ENCODE measurements at places on chromosomes 1 and 21.

DNA sequence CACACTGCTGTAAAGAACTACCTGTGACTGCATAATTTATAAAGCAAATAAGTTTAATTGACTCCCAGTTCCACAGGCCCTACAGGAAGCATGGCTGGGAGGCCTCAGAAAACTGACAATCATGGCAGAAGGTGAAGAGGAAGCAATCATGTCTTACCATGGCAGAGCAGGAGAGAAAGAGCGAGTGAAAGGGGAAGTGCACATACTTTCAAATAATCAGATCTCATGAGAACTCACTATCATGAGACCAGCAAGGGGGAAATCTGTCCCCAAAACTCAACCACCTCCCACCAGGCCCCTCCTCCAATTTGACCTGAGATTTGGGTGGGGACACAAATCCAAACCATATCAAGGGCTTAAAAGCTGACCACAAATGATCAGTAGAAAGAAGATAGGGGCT lies 493.2 kb downstream of the PTPRC start:
- DNase-seq, result no peak

DNA sequence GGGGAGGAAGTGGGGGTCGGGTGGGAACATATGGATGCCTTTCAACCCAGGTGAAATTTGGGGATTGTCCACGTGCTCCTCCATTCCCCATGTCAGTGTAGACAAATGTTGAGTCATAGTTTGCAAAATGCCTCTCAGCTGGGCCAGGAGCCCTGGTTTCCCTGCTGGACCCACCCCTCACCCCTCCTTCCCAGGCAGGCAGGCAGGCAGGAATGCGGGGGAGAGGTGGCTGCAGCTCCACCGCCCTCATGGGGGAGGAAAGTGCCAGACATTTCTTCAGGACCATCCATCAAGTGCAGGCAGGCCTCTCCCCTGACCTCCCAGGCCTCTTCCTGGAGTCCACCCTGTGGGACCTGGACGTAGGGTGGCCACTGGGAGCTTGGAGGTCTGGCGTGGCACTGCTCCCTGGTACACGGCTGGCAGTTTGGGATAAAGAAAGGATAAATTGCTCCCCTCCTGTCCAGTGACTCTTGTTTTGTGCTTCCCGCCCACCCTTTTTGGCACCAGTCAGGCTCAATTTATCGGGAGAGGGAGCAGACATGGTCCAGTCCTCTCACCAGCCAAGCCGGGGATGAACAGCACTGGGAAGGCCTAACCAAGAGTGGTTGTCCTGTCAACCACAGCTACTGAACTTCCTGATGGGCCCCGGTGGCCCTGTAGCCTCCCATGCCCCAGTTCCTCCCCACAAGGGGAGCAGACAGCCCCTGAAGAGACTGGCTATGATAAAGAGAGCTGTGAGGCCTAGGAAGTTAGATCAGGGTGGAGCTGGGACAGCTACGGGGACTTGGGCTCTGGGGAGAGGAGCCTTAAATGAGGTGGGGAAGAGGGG lies 18.9 kb downstream of the NPR1 start:
- no peak for DNase-seq

DNA sequence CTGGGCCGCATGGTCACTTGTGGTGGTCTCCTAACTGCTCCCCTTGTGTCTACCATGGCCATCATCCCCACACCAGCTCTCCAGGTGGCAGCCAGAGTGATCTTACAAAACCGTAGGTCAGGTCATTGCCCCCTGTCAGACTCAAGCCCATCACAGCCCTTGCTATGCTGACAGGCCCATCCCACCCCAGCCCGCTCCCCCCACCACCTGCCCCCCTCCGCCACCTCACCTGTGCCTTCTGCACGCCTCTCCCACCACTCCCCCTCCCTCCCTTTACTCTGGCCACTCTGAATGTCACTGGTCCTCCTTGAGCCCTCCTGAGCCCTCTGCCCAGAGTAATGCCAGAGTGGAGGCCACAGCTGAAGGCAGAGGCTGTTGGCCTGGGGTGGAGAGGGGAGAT lies 28.5 kb downstream of the TEX35 start:
- DNase-seq, result no peak

DNA sequence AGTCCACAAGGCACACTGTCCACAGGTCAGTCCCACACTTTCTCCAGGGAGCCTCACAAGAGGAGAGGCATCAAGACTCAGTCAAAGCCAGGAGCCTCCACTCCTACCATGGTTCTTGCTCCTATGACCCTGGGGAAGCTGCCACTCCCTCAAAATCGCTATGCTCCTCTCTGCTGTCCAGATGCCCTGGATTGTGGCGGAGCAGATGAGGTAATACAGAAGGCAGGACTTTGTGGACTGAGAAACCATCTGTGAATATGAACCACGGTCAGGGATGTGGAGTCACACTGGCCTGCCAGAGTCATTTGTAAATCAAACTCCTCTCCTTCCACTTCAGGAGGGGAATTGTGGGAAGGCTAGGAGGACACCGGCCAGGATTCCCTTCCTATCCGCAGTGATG lies 20.6 kb downstream of the VWA5B1 start:
- no peak for DNase-seq

DNA sequence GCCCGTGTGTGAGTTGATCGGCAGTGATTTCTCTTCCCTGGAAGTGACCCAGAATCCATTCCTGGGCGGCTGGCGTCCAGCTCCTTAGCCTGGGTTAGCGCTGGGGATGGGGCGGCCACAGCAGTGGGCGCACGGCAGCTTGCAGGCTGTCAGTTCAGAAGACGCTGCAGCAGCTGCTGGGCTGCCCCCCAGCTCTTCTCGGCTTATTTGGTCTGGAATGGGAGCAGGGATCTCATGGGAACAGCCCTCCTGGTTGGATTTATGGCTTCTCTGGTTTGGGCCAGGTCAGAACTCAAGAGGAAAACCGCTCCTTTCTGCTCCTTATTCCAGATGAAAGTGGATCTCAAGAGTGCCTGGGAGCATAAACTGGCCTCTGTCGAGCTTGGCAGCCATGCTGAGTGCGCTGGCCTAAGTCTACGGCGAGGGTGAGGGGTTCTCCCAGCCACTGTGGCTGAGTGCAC lies 148.2 kb downstream of the PRDM16 start:
- DNase-seq, result no peak

DNA sequence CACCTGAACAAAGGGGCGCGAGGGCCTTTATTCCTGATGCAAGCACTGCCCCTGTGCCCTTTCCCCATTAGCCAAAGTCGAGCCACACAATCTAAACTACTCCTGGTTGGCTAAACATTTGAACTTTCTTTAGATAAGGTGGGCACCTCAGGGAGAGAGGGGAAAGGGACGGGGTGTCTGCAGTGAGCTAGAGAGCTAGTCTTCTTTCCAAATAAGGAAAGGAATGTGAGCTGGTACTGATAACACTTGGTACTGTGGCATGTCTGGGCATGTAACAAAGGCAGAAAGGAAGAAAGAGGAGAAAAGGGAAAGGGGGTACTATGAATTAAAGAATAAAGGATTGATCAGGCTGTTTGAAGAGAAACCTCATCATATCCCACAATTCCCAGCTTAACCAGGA lies 62.8 kb downstream of the OVGP1 start:
- DNase-seq, result no peak

DNA sequence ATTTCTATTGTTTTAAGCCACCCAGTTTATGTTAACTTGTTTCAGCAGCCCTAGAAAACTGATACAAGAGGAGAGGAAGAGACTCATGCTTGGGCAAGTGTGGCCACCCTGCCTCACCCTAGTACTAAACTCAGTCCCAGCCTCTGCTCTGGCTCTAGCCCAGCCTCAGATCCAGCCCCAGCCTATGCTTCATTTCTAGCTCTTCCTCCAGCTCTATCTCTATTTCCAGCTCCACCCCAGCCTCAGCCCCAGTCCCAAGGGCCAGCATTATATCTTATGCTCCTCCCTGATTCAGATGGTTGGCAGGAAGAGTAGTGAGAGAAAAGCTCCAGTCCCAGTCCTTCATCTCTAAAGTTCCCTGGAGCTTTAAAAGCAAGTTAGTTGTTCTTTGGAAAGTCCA lies 535.5 kb downstream of the PTPRC start:
- DNase-seq, result no peak

- no peak for DNase-seq
Observed at GRCh38 chr1:118974661-118975060, 13.5 kb downstream of the TBX15 start.

DNA sequence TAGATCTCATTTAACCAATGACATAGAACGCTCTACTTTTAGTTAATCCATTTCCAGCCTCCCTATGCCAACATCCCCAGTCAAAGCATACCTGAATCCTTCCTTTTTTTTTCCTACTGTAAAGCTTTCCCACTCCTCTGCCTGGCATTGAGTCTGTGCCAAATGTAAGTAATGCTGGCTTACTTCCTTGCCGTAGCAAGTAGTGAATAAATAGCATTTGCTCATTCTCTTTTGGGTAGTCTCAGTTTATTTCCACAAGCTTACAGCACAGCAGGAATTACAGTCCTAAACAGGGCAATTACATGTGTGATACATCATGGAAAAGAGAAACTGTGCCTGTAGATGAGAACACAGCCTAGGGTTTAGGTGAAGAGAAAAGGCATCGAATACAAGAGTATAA lies 352.6 kb upstream of the NEGR1 start:
- DNase-seq, result no peak

DNA sequence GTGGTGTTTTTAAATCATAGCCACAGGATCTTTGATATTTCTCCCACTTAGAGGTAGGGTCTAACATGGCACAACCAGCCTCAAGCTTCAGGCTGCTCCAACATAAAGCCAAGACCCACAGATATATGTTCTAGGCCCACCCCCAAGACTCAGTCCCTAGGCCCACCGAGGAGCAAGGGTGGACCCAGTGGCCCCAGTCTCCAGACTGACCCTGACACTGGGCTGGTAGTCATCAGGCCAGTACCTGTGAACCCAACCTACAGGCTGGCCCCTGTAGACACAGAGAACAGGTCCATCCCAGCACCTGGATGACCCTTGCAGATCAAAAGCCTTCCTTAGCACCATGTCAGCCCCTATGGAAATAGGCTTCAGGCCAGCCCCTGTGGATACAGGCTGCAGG lies 60.5 kb downstream of the NEGR1 start:
- DNase-seq, result no peak

DNA sequence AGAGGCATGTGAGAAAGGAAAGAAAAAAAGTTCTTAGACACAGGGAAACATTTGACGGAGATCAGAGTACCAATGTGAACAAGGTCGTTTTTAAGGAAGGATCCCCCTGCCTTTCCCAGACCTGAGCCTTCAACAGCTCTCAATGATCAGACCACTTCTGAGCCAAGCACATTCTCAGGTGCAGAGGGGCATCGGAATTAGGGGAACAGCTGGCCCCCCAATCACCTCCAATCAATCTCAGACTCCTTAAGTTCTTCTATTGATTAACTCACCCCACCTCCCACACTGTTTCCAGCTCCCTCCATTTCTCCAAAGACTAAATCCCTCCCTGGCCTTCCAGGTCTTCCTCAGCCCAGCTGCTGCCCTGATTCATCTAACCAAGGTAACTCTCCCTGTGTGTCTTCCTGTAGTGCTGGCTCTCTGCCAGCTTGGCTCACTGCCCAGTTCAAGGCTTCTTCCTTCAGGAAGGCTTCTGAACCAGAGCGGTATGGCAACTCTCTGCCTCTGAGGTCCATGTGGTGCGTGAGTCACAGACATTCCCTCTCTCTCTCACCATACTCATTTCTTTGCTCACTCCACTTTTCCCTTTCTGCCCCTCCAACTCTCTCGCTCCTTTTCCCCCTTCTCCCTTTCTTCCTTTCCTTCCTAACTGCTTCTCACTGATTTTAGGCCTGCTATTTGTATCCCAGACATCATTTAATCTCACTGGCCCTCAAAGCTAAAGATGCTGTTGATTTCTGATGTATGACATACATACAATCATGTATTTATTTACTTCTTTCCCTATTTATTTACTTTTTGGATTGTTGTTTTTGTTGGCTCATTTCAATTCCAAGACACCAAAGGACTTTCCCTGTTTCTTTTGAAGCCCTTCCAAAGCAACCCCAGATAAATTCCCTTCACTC lies 18.1 kb downstream of the CFAP45 start:
- DNase-seq, result peak; percentile 67
